ENCODE measurements at places on chromosomes 2 and 18. TPM values are rescaled to one million over a fixed set of nuclear protein-coding genes. Genes with fewer than 3 reads are reported as not detected.

MATN3 gene
- total RNA-seq, result 17.0 TPM

DNA sequence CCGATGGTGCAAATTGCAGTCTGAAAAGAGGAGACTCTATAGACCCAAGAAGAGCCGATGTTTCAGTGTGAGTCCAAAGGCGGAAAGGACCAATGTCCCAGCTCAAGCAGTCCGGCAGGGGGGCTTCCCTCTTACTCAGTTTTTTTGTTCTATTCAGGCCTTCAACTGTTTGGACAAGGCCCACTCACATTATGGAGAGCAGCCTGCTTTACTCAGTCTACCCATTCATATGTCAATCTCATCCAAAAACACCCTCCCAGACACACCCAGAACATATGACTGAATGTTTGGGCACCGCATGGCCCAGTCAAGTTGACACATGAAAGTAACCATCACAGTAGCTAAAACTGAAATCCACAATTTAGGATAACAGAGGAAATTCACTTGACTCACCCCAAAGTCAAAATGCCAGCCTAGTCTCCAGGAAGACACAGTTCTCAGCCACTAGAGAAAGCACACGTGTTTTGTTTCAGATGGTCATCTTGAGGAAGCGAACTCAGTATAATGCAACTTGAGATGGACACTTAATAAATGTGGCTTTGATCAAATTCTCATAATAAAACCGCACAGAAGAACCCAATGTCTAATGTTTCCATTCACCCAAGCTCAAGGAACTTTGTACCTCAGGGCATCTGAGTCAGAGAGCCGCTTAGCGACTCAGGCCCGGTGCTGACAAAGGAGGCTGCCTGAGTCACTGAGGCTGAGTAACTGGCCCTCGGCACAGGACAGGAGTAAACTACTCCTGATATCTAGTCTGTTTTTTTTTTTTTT, 2.4 kb downstream of the FHL2 start:
- H3K36me3 ChIP-seq, result peaks cover 20% of the 10 kb centered on the region
- peak overlapping the region; percentile 94 for H3K4me3 ChIP-seq
- peaks cover 77% of the 10 kb centered on the region for H3K4me1 ChIP-seq
- peak overlapping the region; percentile 93 for H3K27ac ChIP-seq
- DNase-seq, result no peak

GRCh38 chr2:9212661-9213411, 6.2 kb downstream of the ASAP2 start:
- peaks cover 72% of the 10 kb centered on the region for H3K4me1 ChIP-seq
- peak overlapping the region; percentile 87 for H3K27ac ChIP-seq
- peaks cover 6% of the 10 kb centered on the region for H3K36me3 ChIP-seq
- no peak for DNase-seq

GRCh38 chr18:60870261-60871153, 462.7 kb upstream of the CDH20 start:
- H3K4me1 ChIP-seq, result no peaks in the 10 kb centered on the region
- H3K27me3 ChIP-seq, result peaks cover 33% of the 10 kb centered on the region
- no peak for DNase-seq
- H3K27ac ChIP-seq, result no peak overlapping the region
- no peaks in the 10 kb centered on the region for H3K36me3 ChIP-seq

DNA sequence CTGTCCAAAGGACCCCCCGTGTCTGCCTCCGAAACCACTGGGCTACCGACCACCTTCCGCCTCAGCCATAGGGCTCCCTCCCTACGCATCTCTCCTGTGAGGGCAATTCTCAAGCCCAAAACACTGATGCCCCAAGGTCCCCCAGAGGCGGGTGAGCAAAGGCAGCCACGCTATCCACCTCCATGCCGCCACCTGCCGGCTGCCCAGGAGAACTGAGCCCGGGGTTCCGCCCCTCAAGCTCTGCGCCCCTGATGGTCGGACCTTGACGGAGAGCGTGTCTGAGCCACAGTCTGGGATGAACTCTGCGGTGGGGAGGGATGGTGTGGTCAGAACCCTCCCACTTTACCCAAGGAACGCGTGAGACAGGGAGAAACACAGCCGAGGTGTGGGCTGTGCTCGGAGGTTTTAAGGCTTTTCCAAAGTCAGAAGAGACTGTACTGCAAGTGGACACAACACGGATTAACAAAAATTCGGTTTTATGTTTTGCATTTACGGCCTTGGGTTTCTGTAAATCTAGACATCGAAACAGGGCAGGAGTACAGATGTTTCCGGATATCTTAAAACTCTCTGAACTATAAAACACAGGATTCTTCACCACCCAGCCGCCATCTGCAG, 114.1 kb downstream of the ZNF516 start:
- H3K4me1 ChIP-seq, result peaks cover 8% of the 10 kb centered on the region
- no peak overlapping the region for H3K27ac ChIP-seq
- DNase-seq, result no peak
- no peaks in the 10 kb centered on the region for H3K27me3 ChIP-seq
- H3K4me3 ChIP-seq, result no peak overlapping the region

DNA sequence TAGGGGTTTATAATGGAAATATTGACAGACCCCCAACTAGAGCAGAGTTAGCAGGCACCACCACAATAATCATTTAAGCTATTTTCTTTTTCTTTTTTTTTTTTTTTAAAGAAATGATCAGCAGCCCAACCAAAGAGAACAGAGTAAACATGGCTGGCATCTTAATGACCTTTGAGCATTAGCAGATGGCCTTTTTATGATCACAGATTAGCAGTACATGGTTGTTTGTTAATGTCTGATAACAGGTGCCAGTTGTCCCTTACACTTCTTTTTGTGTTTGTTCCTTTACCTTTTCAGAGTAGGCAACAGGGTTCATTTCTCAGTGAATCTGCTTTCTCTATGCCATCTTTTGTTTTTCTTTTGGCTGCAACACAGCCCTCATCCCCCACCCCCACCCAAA, 747.0 kb downstream of the BCL11A start:
- no peak overlapping the region for H3K4me3 ChIP-seq
- no peak for DNase-seq
- H3K27me3 ChIP-seq, result peaks cover 4% of the 10 kb centered on the region
- no peak overlapping the region for H3K27ac ChIP-seq
- H3K4me1 ChIP-seq, result no peaks in the 10 kb centered on the region

Data from chondrocyte (in vitro differentiated cells).